ENCODE measurements at places on chromosomes 6 and 20.

- no peak for DNase-seq
Measured at GRCh38 chr6:159217595-159218275, 48.5 kb downstream of the FNDC1 start.

DNA sequence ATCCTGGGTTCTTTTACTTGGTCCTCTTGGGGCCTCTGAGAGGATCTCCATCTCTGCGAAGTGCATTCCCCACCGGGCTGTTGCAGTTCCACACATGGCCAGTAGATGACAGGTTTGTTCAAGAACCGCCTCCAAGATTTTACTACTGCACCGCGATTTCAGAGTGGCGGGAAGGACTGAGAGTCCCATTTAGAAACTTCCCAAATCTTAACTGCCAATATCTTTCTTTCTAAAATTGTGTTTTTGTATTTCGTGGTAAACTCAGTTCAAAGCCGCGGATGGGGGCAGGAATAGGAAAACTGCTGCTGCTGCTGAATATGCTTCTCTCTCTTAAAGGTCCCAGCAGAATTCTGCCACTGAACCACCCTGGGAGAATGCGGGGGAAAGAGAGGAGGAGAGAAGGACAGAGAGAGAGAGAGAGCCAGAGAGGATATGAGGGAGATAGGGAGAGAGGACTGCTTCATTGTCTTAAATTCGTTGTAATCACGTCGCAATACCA, 8.6 kb upstream of the BTNL2 start:
- DNase-seq: no peak

DNA sequence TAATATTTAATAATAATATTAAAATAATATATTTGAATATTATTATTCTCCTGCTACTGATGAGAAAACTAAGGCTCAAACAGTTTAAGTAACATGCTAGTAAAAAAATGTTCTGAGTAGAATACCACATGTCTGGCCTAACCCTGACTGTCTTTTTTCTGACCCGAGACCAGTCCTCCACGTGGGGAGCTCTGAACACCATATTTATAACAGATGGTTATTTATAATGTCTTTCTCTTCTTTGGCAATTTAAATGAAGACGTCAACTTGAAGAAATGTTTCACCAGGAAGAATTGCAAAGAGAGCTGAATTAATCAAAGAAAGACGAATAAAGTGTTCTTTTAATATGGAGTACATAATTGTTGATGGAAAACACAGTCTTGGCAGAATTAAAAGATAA, 82.0 kb downstream of the SLC22A3 start:
- no peak for DNase-seq

GRCh38 chr20:21781446-21782075, 76.1 kb downstream of the PAX1 start:
- no peak for DNase-seq

- DNase-seq: no peak
Measured at GRCh38 chr20:7859356-7859802, 80.9 kb downstream of the HAO1 start.

DNA sequence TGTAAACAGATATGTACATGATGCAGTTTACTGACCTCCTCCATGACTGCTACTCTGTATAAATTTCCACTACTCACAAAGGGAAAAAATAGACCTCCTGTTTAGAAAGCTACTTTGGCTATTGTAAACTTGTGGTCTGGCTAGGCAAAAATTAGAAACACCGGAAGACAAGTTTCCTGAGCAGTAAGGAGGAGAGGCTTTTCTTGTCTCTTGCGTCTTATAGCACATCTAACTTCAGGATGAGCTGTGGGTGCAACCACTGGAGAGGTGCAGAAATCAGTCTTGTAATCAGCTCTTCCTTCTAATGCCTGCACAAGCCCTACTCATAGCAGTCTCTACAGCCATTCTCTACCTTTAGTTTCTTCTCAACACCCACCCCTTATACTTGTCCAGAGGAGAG, 296.5 kb upstream of the SLC35B3 start:
- no peak for DNase-seq

- no peak for DNase-seq
Measured at GRCh38 chr20:6863798-6864201, 96.3 kb downstream of the BMP2 start.

- no peak for DNase-seq
Measured at GRCh38 chr6:42889815-42890214, 10.4 kb downstream of the RPL7L1 start.

DNA sequence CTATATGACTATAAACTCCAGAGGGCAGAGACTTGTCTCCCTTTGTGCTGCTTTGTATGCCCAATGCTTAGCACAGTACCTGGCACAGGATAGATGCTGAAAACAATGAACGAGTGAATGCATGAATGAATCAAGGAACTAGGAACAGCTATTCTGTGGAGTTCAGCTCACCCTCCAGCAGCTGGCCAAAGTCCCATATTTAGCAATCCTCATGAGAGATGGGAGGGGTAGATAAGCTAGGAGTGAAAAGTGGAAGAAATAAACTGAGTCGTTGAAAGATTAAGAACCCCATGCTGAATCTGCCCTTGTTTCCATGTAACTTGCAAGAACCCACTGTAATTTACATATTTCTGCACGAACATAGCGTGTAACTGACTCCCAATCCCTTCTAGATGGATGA, 106.5 kb downstream of the MAFB start:
- no peak for DNase-seq

GRCh38 chr6:110769923-110770322, 45.3 kb downstream of the CDK19 start:
- no peak for DNase-seq

- no peak for DNase-seq
Measured at GRCh38 chr6:12384357-12384912, 94.3 kb downstream of the EDN1 start.

- DNase-seq: no peak
Measured at GRCh38 chr6:47197682-47198640, 111.7 kb downstream of the TNFRSF21 start.

GRCh38 chr6:150535818-150536220, 63.9 kb upstream of the PLEKHG1 start:
- DNase-seq: no peak

DNA sequence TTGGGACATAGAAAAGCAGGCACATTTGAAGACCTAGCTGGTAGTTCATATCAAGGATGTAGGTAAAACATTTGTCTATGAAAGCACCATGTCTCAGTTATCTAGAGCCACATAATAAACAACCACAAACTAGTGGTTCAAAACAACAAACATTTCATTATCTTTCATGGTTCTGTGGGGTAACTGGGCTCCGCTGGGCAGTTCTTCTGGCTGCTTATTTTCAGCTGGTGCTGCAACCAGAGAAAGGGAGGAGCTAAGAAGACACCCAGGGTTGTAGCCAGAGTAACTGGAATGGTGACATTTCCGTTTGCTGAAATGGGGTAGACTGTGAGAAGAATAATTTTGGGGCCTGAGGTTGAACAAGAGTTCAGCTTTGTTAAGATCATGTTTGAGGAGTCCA, 145.7 kb upstream of the SULF2 start:
- no peak for DNase-seq

- no peak for DNase-seq
Measured at GRCh38 chr6:127497410-127497809, 21.7 kb downstream of the MTCL3 start.

DNA sequence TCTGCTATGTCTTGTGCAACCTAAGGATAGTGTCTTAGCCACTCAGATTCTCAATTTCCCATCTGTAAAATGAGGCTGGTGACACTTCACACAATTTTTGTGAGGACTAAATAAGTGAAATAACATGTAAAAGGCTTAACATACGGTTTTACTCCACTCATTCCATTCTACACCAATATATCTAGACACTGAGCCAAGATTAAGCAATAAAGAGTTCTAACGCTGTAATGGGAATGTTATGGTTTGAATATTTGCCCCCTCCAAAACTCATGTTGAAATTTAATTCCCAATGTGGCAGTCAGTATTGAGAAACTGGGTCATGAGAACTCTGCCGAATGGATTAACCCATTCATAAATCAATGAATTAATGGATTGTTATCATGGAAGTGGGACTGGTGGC, 301.0 kb downstream of the HACE1 start:
- DNase-seq: no peak

DNA sequence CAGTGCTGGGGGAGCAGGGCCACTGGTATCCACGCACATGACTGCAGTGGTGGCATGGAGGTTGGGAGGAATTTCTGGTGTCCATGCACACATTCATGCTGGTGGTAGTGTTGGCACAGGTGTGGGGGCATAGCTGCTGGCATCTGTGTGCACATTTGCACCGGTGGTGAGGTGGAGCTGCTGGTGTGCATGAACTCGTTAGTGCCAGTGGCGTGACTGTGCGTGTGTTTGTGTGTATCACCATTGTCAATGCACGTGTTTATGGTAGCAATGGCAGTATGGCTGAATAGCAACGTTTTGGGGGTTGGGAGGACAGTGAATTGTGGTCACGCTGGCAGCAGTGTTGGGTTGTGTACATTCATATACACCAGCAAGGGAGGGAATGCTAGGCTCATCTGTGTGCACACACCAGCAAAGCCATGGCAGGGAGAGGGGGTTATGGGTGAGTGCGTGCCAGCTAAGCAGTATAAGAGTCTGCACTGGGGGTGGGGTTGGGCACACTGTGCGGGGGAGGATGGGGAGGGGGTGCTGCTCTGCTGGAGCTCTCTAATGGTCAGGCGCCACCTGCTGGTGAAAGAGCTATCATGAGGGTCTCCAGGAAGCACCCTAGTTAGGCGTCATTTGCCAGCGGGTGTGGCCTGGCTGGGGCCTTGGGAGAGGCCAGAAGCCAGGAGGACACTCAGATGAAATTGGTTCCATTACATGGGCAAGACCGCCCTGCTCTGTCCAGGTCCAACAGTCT, 626.1 kb upstream of the ID4 start:
- DNase-seq: no peak

DNA sequence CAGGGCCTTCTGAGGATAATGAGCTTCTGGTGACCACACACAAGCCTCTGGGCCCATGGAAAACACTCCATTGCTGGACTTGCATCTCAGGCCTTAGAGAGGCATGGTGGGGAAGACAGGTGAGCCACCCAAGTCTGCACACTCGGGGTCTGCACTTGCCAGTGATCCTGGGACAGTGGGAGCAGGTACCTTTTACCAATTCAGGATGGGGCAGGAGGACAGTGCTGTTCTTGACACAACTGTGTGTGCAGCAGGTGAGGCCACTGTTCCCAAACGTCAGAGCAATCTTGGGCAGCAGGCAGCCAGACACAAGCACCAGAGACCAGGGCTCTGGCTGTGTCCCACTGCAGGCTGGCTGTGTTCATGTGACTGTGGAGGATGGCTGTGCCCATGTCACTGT, 221.3 kb downstream of the ERMARD start:
- DNase-seq: no peak

DNA sequence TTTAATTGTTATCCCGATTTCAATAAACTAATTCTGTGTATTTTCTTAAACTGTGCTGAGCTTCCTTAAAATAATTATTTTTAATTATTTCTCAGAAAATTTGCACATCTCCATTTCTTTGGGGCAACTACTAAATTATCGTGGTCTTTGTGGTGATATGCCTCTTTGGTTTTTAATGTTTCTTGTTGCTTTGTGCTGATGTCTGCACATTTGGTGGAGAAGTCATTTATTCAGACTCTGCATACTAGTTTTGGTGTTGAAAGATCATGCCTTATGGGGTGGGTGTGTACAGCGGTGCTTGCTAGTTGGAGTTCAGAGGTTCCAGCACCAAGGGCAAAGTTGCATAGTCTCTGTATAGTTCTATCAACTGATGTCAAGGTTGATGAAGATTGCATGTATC, 253.2 kb downstream of the MEI4 start:
- DNase-seq: no peak

- DNase-seq: no peak
Measured at GRCh38 chr20:46894579-46894958, at the start of gene EYA2. TSS of gene EYA2 (plus strand) at chr20:46894843. CDS start at chr20:46990011, 95,168 bp downstream.

GRCh38 chr20:16462711-16463110, 110.5 kb downstream of the KIF16B start:
- DNase-seq: no peak

- DNase-seq: no peak
Measured at GRCh38 chr20:17636523-17637412, 45.3 kb downstream of the RRBP1 start.

DNA sequence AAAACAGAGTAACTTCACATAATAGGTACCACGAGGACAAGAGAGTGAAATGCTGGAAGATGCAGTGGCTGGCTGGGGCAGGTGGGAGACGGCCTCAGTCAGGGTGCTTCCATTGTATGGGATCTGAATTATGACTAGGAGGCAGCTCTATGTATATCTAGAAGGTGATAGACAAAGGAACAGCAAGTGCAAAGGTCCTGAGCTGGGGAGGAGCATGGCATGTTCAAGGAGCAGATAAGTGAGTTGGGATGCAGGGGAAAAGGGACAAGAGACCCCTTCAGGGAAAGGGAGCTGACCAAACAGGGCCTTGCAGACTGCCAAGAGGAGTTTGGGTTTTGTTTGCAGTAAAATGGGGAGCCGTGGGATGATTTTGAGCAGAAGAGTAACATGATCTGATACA, 8.3 kb upstream of the SLC9A8 start:
- no peak for DNase-seq

- no peak for DNase-seq
Measured at GRCh38 chr6:56628105-56628504, 14.6 kb downstream of the DST start.

DNA sequence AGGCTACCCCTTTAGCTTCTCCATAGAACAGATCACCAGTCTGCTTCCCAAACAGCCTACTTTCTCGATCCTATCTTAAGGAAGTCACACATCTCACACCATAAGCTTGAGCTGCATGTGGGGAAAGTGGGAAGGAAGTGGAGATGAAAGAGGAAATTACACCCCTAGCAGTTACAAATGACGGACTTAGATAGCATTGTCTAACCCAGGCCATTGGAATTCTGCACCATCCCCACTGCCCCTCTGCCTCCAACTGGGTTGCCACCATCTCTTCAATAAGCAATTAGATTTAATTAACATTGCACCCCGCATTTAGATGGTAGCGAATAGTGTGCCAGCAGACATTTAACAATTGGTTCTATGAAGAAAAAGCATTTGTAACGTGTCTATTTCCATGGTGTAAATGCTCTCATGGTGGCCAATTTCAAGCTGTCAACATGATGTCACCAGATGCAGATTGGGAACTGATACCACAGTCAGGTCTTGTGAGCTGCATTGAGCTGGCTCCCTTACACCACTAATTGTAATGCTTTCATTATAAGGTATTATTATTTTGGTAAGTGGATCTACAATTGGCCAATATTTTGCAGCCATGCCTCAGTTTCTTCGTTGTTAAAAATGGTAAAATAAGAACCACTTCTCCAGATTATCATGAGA, 124.7 kb downstream of the CD24 start:
- DNase-seq: no peak

- no peak for DNase-seq
Measured at GRCh38 chr6:14674867-14675648, 557.5 kb downstream of the CD83 start.

- no peak for DNase-seq
Measured at GRCh38 chr6:170094686-170095272, 196.1 kb downstream of the DLL1 start.

DNA sequence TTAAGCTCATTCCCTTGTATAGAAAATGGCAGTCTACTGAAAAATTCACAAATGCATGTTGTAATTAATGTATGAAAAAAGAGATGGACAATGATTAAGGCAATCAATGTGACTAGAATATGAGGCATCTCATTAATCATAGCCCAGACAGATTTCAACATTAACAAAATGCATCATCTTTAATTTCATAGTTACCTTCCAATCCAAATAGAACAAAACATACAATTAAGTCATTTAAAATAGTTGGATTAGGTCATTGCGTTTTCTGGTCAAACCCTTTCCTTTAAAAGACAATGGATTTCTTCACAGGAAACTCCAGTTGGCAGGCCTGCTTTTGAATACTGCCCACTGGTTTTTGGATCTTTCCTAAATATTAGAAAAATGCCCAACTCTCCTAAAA, 203.9 kb downstream of the HAO1 start:
- DNase-seq: no peak

GRCh38 chr20:51600016-51600420, 57.5 kb upstream of the NFATC2 start:
- DNase-seq: no peak

Measured in cortex of kidney (tissue), 1 donor.